Activated CD4-positive, alpha-beta T cell treated with anti-CD3 and anti-CD28 coated beads, Interleukin-2, Interleukin-6, amounts not matched to agents 100 ng/mL and 50 ng/mL, durations not matched to agents 16 hours and 8 hours (primary cell): ENCODE measurements at places on chromosomes 12 and 14.

GRCh38 chr14:22819151-22819988 lies 4.1 kb upstream of the SLC7A7 start:
- peak; percentile 16 for DNase-seq

DNA sequence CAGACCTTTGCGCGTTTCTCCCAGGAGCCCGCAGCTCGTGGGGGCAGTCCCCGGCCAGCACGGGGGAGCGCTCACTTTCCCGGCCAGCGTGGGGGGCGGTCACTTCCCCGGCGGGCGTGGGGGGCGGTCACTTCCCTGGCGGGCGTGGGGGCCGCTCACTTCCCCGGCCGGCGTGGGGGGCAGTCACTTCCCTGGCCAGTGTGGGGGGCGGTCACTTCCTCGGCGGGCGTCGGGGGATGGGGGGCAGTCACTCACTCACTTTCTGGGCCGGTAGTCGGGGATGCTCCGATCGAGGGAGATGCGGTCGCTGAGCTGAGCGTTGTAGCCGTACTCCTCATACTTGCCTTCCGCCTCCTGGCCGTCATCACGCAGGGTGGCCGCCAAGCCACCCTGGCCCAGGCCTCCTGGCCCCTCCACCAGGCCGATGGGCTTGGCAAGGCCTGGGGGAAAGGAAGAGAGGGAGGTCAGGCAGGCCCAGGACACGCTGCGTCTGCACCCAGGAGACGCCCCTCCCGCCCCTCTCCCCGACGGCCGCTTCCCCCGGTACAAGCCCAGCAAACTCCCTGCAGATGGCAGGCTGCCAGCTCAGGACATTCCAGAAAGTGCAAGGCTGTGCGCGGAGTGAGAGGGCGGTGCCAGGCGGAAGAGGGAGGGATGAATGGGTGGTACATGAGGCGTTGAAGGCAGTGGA lies 43.3 kb downstream of the GALNT9 start:
- DNase-seq = no peak

DNA sequence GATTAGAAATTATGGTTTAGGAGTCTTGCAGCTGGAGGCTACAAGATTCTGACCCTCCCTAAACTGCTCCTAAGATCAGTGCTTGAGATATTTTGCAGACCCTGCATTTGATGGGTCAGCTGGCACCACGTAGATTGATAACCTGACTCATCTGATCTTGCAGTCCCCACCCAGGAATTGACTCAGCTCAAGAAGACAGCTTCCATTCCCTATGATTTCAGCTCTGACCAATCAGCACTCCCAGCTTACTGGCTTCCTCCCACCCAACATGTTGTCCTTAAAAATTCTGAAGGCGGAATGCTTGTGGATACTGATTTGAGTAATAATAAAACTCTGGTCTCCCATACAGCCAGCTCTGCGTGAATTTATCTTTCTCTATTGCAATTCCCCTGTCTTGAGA lies 23.2 kb upstream of the MTHFD1 start:
- no peak for DNase-seq

GRCh38 chr12:52837781-52838608 lies 3.9 kb upstream of the KRT79 start:
- no peak for DNase-seq

- DNase-seq = no peak
Measured at GRCh38 chr12:16437281-16437816, 89.9 kb downstream of the MGST1 start.

DNA sequence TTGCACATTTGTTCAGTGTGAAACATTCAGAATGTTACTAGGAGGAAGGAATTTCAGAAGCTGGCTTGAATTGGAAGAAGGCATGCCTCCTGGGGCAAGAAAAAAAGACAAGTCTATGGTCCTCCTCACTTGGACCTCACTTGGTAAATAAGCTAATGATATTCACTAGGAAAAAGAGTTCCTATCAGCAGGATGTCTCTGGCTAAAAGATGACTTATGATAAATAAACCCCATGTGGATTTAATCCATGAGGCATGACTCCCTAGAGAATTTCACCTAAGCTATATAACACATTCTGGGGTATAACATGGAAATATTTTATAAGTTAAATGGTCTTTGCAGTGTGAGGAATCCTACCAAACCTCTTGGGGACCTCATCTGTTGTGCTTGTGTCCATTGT lies 199.9 kb downstream of the LRIG3 start:
- DNase-seq = no peak

DNA sequence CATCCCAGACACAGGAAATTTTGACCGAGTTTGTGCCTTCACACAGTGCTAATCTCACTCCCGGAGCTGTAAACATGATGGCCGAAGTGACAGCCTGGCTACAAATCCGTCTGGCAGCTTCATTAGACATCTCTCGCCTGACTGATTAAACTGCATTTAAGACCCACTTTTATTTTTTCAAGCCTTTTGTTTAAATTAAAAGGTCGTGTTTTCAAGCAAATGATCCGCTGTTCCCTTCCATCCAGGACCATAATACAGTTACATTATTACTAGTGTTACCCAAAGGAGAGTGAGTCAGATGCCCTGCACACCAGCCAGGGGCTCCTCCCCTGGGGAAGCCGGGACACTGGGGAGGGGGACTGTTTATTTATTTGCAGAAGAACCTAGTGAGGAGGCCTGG lies 200.2 kb downstream of the EXOC5 start:
- no peak for DNase-seq

- DNase-seq = no peak
Measured at GRCh38 chr12:28586481-28586880, 396.2 kb downstream of the CCDC91 start.

- DNase-seq = no peak
Measured at GRCh38 chr12:59742841-59743240, 147.0 kb downstream of the SLC16A7 start.

- DNase-seq = peak; percentile 16
Measured at GRCh38 chr12:77064896-77065360, 441 bp downstream of the E2F7 start.

DNA sequence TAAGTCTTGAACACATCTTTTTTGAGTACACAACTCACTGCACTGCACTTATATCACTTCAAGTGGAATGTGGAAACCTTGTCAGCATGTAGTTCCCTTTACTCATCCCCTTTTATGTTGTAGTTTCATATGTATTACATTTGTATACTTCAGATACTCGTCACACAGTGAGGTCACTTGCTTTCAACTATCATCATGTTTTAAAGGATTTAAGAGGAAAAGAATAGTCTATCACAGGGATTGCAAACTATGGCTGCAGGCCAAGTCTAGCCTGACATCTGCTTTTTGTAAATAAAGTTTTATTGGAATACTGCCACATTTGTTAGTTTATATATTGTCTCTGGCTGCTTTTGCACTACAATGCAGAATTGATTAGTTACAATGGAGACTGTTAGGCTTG lies 24.3 kb downstream of the CNOT2 start:
- no peak for DNase-seq

DNA sequence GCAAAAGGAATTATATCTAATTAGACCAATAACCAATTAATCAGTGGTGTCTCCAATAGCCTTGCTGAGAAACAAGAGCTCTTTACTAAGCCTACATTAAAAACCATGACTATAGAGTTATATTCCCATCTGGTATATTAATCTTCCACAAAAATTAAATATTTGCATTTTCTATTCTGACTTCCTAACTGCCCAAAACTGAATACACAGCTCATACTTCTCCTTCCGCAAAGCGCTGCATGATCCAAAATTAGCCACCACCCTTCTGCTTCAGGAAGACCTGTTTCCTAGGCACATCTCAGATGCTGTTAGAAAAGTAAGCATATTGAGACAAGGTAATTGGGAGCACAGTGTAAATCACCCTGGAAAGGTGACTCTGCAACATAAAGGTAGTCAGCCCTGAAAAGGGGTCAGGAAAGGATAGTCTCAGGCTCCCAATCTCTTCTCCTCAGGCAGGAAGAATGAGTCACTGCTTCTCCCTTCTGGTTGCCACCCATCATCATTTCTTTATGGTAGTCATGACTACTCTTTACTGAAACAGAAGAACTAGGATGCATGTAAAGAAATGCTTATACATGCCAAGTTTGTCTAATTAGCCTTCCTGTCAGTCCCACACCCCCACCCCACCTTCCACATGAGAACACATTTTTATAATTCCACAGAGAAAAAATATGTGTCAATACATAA lies 54.3 kb downstream of the PLCZ1 start:
- no peak for DNase-seq

DNA sequence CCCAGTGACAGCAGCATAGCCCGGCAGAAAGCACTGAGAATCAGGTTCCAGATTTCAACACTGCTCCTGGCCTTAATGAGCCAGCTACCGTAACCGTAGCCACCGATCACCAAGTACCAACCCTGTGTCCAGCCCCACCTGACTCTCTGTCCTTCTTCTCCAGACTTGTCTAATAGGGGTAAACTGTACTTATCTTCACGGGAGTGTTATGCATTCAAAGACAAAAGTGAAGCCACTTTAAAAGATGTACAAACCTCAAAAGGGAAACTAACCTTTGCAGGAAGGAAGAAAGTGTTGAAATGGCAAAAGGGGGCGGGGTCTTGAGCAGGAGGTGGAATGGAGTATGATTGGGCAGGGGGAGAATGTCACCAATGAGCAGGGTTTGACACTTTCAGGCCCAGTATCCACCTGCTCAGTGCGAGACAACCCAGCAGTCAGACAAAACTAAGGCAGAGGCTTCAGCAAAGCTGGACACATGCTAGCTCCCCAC lies 226.1 kb downstream of the CHST11 start:
- peak; percentile 92 for DNase-seq

GRCh38 chr14:70785556-70785955 lies 23.8 kb downstream of the MAP3K9 start:
- no peak for DNase-seq

- no peak for DNase-seq
Measured at GRCh38 chr12:94031763-94032162, 116.6 kb upstream of the PLXNC1 start.

GRCh38 chr12:68886636-68887572 lies 46.1 kb downstream of the CPM start:
- DNase-seq = no peak

DNA sequence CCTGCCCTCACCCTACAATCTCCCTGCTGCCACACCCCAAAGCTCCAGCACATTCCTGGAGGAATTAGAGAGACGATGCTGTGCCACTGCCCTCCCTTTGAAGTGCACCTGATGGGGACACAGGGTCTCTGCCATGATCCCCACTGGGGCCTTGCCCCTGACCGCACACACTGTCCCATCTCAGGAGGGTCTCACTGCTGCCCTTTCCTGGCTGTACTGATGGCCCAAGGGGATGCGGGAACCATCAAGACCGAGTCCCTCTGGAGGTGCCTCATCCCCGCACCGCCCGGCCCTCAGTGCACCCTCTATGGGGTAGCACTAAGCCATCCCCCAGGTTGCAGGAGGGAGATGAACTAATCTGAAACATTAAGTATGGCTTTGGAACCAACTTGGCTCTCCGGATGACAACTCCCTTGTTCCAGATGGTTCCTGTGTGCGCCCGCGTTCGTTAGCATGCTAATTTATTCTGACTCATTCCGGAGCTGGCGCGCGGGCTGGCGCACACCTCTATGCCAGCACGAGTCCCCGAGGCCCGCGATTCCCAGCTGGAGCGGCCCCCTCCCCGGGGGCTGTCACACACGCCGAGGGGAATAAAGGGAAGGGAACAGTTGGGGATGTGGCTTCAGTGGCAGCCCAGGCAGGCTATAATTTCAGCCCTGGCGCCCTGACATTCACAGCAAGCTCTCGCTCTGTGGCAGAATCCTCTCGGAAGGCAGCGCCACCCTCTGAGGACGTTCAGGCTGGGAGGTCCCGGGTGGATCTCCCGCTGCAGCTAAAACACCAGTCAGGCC lies 34.2 kb upstream of the C14orf180 start:
- DNase-seq = no peak

DNA sequence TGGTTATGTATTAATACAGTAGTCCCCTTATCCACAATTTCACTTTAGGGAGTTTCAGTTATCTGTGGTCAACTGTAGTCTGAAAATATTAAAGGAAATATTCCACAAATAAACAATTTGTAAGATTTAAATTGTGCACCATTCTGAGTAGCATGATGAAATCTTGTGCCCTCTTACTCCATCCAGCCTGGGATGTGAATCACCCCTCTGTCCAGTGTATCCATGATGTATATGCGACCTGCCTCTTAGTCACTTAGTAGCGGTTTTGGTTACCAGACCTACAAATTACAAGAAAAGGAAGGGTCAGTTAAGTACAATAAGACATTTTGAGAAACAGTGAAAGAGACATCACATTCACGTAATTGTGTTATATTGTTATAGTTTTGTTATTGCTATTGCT lies 39.9 kb upstream of the MDGA2 start:
- DNase-seq = no peak

DNA sequence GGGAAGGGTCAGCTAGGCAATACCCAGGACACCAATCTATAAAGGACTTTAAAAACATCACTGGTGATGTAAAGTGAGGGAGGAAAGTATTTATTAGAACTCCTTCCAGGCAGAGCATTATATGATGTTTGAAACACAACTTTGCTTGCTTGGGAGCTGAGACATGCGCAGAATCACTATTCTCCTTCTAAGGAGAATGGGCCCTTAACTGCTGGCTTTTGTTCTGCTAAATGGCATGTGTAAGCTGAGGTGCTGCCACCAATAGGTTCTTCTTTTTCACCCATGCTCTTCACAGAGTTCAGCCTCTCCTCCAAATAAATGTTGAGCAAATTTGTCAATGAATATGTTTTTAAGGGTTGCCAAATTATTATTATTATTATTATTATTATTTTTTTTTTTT lies 3.9 kb downstream of the STAC3 start:
- DNase-seq = no peak

DNA sequence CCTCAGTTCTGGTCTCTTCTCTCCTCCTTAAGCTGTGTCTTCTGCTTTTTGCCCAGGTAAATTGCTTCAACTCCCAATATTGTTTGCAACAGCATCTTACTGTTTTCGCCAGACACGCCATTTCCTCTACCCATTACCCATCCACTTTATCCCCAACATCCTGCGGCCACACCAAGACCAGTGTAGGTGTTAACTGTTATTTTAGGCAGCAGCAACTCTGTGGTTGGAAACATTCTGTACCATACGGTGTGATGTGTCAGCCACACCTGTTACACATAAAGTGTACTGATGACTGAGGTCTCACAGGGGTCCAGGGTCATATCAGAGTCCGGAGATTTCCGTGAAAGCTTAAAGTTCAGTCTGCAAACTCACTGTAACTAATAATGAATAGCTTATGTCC lies 21.8 kb upstream of the KLRD1 start:
- DNase-seq = no peak

DNA sequence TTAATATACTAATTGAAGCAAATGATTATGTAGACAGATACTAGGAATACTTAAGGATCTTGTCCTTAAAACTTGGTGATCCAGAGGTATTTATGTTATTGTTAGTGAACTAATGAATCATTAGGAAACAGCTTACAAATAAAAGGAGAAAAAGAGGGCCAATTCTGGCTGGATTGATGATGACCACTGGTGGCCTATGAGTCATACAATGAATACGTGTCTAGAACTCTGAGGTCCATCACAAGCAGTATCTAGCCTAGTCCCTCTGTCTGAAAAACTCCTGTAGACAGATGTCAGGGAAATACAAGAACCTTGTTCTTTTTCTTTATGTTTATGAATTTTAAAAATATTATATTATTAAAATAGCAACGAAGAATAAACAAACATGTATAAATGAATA lies 51.7 kb upstream of the RTL1 start:
- DNase-seq = no peak

- no peak for DNase-seq
Measured at GRCh38 chr12:57883057-57883456, 36.5 kb upstream of the CTDSP2 start.
